CD4-positive, alpha-beta T cell (primary cell): ENCODE measurements at places on chromosomes 1 and 21. TPM values are rescaled to one million over a fixed set of nuclear protein-coding genes. Genes with fewer than 3 reads are reported as not detected.

CD53 gene
- total RNA-seq: 176 TPM

PRMT6 gene
- 7.9 TPM for total RNA-seq

FALEC gene
- not detected for total RNA-seq

LINGO4 gene
- 0.06 TPM for total RNA-seq

AMY2B gene
- total RNA-seq: 31.5 TPM
